CD4-positive, alpha-beta memory T cell (primary cell): ENCODE measurements at places on chromosomes 11 and 22.

DNA sequence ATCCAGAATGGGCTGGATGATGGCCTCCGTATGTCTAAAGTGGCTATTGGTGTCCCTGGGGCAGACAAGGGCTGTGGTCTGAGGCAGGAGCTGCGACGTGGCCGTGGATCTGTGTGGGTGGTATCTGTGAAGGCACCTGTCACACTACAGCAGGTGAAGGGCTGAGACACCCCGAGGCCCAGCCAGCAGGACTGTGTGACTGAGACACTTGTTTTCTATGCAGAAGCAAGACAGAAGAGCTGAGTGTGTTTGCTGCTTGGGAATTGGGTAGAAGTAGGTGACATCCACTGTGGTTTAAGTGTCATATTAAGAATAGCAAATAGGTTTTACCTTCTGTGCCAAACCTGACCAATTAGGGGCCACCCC is 35.0 kb downstream of the AMPD3 start:
- DNase-seq = no peak

DNA sequence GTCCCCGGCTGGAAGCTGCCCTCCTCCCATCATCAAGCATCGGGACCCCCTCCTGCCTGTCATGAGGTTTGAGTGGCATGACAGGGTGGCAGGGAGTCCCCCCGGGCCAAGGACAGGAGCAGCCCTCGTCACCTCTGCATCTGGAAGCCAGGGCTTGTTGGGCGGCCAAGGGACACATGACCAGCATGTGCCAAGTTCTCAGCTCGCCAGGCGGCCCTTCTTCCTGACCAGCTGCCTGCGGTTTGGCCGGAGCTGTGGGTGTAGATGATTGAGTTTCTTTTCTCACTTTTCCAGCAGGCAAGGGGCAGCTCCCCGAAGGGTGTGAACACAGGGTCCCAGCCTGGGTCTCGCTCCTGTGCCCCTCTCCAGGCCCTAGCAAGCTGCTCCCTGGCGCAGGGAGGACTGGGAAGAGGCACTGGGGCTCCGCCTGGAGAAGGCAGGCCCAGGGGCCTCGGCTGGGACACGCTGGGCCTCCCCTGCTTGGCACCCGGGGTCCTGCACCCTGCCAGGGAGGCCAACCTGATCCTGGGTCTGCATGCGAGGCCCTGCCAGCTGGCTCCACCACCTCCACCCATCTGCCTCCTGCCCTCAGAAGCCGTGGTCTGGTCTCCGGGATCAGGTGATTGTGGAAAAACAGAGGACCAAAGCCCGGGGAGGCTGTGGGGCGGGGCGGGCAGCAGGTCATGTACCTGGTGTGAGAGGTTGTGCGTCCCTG is 13.4 kb downstream of the ARHGAP8 start:
- DNase-seq = no peak

DNA sequence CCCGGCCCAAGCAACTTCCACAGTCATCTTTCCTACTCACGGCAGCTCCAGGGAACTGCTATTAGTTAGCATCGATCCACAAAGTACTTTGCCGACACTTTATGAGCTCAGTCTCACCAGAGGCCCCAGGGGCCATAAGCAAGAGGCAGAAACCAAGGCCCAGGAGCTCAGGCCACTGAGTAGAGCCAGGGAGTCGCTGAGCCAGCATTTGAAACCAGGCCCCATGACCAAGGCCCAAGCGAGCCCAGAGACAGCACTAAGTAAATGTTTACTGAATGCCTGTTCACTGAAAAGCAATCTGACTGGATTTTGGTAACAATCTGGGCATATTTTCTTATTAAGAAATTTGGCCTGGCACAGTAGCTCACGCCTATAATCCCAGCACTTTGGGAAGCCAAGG is 43.3 kb downstream of the ARRB1 start:
- no peak for DNase-seq

- no peak for DNase-seq
Observed at GRCh38 chr11:45041596-45041995, 90.9 kb upstream of the TP53I11 start.

DNA sequence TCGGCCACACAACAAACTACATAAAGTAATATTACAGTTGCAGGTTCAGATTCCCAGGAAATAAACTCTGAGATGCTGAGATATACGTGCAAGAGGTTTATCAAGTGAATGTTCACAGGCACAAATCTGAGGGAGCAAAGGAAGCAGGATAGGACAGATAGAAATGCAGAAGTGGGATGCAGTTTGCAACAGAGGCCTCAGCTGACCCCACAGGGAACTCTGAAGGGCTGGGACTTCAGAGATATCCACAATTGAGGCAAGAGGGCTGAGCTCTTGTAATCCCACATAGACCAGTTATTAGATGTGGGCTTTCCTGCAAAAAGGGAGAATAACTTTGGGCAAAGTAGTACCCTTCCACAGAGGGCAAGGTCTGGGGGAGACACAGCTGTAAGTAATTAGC is 25.4 kb upstream of the ARHGAP20 start:
- DNase-seq = no peak

GRCh38 chr11:26914968-26915367 is 78.9 kb upstream of the FIBIN start:
- DNase-seq = no peak

- DNase-seq = no peak
Observed at GRCh38 chr22:39254122-39254521, 9.3 kb upstream of the PDGFB start.

DNA sequence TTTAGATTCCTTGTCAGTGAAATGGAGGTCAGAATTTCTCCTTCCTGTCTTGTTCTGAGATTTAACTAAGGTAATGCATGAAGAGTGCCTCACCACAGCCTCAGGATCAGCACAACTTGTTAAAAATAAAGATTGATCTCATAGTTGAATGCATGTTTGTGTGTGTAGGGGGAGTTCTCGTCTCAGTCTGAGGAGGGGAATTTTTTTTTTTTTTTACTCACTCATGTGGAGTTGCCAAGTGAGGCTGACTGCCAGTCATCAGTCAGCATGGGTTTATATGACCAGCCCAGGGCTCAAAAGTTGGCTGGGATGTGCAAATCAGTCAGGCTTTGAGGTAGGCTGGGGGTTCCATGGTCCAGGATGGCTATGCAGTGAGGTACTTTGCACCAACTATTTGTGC is 113.2 kb downstream of the FANCF start:
- DNase-seq = no peak

GRCh38 chr11:117574551-117574950 is 222.5 kb downstream of the DSCAML1 start:
- no peak for DNase-seq

DNA sequence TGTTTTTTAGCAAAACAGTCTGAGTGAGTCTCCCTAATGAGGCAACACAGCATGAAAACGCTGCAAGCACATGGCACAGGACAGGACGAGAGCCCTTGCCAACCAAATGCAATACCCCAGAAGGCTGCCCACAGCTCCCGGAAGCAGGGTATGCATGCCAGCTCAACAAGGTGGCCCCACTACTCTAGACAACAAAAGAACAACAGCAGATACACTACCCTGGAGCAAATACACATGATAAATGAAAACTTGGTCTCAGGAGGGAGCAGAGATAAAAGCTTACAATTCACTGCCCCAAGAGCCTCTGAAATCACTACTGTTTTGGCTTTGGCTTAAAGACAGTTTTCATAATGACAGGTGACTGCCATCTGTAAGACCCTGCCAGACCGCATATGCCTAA is 785.4 kb upstream of the API5 start:
- DNase-seq = no peak

GRCh38 chr11:14589421-14589820 is 54.2 kb upstream of the PDE3B start:
- DNase-seq = no peak

GRCh38 chr11:63491636-63492372 is 837 bp upstream of the PLAAT5 start:
- peak; percentile 46 for DNase-seq

- DNase-seq = no peak
Observed at GRCh38 chr22:19407649-19408606, 23.6 kb downstream of the HIRA start.

GRCh38 chr11:70397983-70398833 is at the start of gene CTTN:
Gene CTTN (plus strand): TSS chr11:70398529. CDS start chr11:70407298, 8,769 bp downstream.
- DNase-seq = peak; percentile 45

- no peak for DNase-seq
Observed at GRCh38 chr11:129237880-129238638, 45.9 kb upstream of the ARHGAP32 start.

DNA sequence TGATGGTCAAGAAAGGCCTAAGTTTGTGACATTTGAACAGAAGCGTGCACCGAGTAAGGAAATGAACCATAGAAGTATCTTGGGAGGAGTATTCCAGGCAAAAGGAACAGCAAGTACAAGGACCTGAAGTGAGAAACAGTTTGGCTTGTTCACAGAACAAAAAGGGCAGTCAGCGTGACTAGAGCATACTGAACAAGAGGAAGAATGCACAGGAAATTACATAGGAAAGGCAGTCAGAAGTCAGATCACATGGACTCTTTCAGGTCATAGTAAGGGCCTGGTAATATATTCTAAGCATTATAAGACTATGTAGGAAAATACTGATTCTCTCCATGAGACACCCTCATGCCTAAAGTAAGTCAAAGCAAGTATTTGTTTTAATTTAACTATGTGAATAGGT is 52.3 kb upstream of the GAB2 start:
- DNase-seq = no peak

DNA sequence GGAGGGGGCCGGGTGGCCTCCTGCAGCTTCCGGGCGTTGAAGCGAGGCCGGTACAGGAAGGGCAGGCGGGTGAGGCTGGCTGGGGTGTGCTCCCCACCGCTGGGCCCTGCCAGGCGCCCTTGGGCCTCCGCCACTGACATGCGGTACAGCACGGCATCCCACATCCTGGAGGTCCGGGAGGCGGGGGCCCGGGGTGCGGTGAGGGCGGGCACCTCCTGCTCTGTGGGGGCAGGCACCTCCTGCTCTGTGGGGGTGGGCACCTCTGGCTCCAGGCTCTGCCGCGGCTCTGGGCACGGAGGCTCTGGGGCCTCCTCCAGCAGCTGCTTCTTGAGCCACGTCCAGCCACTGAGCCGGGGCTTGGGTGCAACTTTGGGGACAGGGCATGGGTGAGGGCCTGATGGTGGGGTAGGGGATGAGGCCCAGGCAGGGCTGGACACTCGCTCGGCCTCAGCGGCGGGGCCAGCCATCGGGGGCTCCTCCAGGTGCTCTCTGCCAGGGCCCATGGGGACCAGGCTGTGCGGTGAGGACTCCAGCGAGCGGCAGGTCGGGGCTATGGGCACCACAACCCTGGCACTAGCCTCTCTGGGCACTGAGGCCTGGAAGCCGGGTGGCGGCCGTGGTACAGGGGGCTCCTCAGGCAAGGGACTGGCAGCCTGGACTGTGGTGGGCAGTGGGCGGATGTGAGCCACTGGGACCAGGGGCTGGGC is 2.3 kb downstream of the PRR33 start:
- peak; percentile 83 for DNase-seq

DNA sequence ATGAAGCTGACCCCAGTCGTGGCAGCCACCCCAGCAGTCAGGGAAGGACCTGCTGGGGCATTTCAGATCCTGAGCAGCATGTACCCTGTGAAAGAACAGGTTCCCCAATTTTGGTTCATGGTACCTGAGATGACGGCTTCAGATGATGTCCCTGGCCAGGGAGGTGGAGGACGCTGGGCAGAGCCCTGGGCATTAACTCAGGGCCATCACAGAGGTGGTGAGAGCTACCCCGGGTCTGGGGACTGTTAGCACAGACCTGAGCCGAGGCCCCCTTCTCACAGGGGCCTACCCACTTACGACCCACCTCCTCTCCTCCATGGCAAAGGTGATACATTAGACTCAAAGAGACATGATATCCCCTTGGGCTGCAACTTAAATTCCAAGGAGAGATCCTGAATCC is 68.1 kb downstream of the CDKN1C start:
- no peak for DNase-seq

DNA sequence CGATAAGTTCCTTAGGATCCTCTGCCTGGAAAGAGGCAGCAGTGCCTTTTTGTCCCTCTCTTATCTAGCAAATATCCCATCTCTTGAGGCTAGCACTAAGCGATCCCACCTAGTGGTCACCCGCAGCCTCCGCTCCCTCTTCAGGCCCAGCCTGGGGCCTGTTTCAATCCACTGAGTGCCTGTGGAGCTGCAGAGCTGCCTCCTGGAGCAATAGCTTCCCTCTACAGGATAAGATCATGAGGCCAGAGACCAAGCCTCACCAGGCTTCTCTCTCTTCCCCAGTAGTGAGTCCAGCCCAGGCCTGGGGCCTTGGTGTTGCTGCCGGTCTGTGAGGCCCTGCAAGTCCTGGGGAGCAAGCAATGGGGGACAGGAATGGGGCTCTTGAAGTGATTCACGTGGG is 65.8 kb downstream of the SLC22A12 start:
- no peak for DNase-seq

DNA sequence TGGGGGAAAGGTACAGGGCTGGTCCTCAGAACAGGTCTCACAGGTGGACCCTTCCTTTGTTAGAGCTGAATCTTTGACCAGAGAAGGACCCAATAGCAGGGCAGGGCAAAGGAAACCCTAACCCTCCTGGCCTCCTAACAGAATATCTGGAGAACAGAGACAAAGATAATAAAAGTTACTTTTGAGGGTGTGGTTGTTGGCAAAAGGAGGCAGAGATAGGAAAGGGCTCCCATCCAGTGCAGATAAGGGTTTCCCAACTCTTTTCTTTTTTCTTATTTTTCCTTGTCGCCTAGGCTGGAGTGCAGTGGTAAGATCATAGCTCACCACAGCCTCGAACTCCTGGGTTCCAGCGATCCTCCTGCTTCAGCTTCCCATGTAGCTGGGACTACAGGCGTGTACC is 11.9 kb downstream of the PCSK7 start:
- no peak for DNase-seq

- DNase-seq = no peak
Observed at GRCh38 chr22:49351761-49352227, 475.9 kb downstream of the BRD1 start.

- no peak for DNase-seq
Observed at GRCh38 chr22:46652847-46653331, 32.7 kb downstream of the GRAMD4 start.

DNA sequence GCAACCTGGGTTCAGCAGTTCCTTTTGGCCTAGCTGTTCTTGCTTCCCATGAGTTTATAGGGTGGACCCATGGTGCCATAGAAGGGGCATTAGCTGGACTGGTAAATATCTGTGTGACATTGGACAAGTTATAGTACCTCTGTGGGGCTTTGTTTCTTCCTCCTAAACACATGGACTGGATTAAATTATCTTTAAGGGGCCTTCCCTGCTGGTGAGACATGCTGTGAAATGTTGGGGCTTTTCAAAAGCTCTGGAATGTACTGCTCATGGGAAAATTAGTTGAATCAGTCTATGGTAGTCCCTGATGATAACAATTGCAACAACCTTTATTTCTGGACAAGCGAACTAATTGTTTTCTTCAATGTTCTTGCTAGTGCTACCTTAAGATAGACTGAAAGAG is 276.2 kb downstream of the BLID start:
- DNase-seq = no peak

GRCh38 chr11:8332891-8333290 is 69.2 kb upstream of the LMO1 start:
- no peak for DNase-seq

- peak; percentile 17 for DNase-seq
Observed at GRCh38 chr11:84549217-84549616, 1077.9 kb downstream of the DLG2 start.

- no peak for DNase-seq
Observed at GRCh38 chr11:15675683-15676082, 561.0 kb downstream of the INSC start.
